ENCODE measurements at places on chromosomes 2 and 18. TPM values are rescaled to one million over a fixed set of nuclear protein-coding genes. Genes with fewer than 3 reads are reported as not detected.
A peak's percentile ranks its signal among the peaks of the same experiment; 100 is the strongest.

SERPINB2 gene
- not detected for total RNA-seq

CDK15 gene
- total RNA-seq: not detected

IER3IP1 gene
- 14.2 TPM for total RNA-seq

SLC4A5 gene
- total RNA-seq: 3.0 TPM

INHBB gene
- 0.14 TPM for total RNA-seq

NR4A2 gene
- 7.8 TPM for total RNA-seq

COL6A3 gene
- total RNA-seq: 4.5 TPM

TMEM182 gene
- 7.9 TPM for total RNA-seq

FAM124B gene
- total RNA-seq: not detected

- H3K36me3 ChIP-seq: no peaks in the 10 kb centered on the region
- no peaks in the 10 kb centered on the region for H3K4me1 ChIP-seq
- H3K27ac ChIP-seq: no peak overlapping the region
- no peak overlapping the region for H3K4me3 ChIP-seq
- H3K27me3 ChIP-seq: no peaks in the 10 kb centered on the region
- DNase-seq: no peak
Observed at GRCh38 chr2:239629926-239630617, 229.3 kb upstream of the HDAC4 start.

DNA sequence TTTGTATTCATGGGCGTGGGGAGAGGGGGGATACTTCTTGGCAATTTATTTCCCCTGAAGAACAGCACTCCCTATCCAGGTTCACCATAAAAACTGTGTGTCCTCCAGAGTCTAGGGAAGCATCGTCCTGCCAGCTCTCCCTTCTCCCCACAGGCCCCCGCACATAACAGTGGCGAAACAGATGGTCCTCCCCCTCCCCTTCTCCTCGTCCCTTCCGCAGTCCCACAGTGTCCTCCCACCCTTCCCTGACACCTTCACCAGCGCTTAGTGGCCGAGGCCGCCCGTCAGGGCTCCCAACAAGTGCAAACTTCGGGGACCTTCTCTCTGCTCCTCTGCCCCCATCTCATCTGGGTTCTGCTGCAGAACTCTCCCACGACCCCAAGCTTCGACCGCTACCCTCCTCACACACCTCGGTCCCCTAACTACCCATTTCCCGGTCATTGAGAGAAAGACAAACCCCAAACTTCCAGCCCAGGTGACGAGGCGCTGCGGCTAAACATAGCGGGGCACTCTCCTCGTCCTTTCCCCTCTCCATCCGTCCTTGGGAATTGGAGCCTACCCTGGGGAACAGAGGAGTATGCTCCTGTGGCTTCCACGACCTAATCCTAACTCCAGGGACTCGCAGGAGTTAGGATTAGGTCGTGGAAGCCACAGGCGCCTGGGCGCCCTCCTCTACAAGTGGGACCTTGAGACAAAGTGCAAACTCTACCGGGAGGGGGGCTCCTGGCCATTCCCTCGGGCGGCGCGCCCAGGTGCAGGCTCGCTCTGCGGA lies 971 bp downstream of the ZNF385B start:
- DNase-seq: no peak
- no peaks in the 10 kb centered on the region for H3K36me3 ChIP-seq
- H3K27me3 ChIP-seq: peaks cover 88% of the 10 kb centered on the region
- H3K4me1 ChIP-seq: peaks cover 9% of the 10 kb centered on the region
- H3K4me3 ChIP-seq: peak overlapping the region; percentile 76
- no peak overlapping the region for H3K27ac ChIP-seq

DNA sequence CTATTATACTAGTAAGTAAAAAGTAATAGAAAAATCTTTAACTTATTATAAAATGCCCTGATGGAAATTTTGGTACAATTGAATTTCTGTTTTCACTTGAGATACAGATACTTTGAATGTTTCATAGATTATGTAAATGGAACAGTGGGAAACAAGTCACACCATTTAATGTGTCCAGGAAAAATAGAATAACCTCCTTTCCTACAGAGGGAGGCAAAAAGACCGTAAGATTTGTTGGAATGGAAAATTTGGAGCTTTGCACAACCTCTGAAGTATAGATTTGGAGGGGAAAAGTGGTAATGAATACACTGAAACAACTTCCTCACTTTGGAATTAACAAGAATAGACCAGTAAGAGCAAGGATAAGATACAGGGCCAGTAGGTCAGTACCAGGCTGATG lies 149.2 kb upstream of the L3MBTL4 start:
- peaks cover 16% of the 10 kb centered on the region for H3K4me1 ChIP-seq
- H3K27ac ChIP-seq: no peak overlapping the region
- DNase-seq: no peak
- H3K27me3 ChIP-seq: no peaks in the 10 kb centered on the region

DNA sequence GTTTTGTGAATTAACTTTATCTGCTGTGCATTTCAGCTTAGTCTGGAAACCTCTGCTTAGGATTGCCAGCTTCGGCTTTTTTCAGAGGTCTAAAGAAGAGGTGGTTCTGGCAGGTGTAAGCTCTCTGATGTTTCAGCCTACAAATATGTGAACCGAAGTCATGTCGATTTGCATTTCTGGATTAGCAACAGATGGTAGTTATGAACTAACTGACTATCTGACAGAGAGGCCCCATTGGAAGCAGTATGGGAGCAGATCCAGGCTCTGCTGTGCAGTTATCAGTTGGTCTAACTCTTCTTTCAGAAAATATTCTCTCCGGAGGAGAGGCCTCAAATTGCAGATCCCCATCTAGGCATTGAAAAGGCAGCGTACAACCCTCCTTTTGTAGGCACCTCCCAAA lies 32.7 kb upstream of the SPRED2 start:
- H3K36me3 ChIP-seq: no peaks in the 10 kb centered on the region
- peaks cover 16% of the 10 kb centered on the region for H3K4me1 ChIP-seq
- DNase-seq: no peak

DNA sequence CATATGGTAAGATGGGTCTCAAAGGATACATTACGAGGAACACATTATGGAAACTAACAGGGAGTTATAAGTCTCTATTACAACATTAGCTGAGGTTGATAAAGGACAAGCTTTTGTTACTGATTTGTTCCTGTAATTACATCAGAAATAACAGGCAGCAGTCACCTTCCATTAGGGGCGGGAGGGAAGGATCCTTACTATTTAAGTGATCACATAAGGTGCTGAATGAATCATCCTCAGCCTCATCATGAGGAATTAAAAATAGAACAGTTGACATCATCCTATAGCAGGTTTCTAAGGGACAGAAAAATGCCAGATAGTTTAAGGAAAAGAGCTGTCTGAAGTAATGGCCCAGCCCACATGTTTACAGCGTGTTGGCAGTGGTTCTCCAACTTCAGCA lies 86.9 kb upstream of the MGAT5 start:
- peaks cover 16% of the 10 kb centered on the region for H3K4me1 ChIP-seq
- DNase-seq: no peak
- no peaks in the 10 kb centered on the region for H3K27me3 ChIP-seq
- no peaks in the 10 kb centered on the region for H3K36me3 ChIP-seq
- H3K4me3 ChIP-seq: no peak overlapping the region

GRCh38 chr2:222835143-222835822 lies 25.6 kb upstream of the ACSL3 start:
- H3K27me3 ChIP-seq: no peaks in the 10 kb centered on the region
- H3K4me3 ChIP-seq: no peak overlapping the region
- no peak overlapping the region for H3K27ac ChIP-seq
- no peaks in the 10 kb centered on the region for H3K4me1 ChIP-seq
- no peaks in the 10 kb centered on the region for H3K36me3 ChIP-seq

DNA sequence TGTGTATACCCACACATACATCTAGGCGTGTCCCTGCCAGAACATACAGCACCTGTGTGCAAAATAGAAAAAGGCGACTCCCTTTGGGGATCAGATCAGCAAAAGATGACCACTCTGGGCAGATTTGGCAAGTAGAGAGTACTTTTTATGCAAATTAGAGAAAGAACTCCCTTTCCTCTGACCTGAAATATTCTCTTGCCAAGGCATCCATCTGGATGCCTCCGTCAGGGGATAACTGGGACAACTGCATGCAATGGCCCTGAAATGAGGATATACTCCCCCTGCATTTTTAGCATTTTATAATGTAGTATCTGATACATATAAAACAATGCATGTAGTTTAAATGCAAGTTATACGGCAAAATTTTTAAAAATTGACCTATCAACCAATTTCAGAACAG lies 247.7 kb downstream of the ICOS start:
- no peak overlapping the region for H3K27ac ChIP-seq
- no peaks in the 10 kb centered on the region for H3K27me3 ChIP-seq
- DNase-seq: no peak
- peaks cover 5% of the 10 kb centered on the region for H3K4me1 ChIP-seq
- no peaks in the 10 kb centered on the region for H3K36me3 ChIP-seq

GRCh38 chr18:48932822-48933510 lies 17.8 kb downstream of the SMAD7 start:
- H3K4me3 ChIP-seq: no peak overlapping the region
- no peaks in the 10 kb centered on the region for H3K27me3 ChIP-seq
- H3K4me1 ChIP-seq: peaks cover 82% of the 10 kb centered on the region
- no peaks in the 10 kb centered on the region for H3K36me3 ChIP-seq
- DNase-seq: no peak
- H3K27ac ChIP-seq: no peak overlapping the region

DNA sequence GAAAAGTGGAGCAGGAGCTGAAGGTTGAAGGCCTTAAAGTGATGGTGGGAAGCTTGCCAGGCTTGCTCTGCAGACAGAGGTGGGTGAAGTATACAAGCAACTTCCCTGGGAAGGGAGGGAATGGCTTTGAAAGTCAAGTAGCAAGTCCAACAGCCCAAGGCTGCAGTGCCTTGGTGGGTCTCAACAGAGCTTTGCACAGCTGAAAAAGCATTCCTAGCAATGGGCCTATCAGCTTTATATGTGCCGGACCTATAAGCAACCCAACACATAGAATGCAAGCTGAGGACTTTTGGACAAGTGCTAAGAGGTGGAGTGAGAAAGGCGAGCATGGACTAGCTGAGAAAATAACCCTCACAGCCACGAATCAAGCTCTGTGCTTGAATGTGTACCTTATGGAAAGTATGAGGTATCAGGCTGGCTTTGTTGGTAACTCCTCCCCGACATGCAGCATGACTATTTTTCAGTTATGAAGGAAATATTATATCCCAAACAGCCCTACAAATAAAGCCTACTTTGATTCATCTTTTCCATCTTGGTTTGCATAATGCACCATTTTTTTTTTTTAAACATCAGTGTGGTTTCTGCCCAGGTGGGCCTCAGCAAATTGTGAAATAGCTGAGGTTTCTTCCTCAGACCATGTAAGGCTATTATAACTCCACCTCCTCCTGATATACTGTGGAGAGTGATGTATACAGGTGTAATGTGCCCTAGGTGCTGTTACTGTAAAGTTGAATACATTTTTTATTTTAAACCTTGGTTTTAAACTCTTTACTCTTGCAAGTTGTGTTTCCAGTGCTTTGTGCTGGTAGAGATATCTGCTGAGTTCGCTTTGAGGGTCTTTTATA lies 241.4 kb upstream of the CXCR4 start:
- no peaks in the 10 kb centered on the region for H3K27me3 ChIP-seq
- peaks cover 12% of the 10 kb centered on the region for H3K4me1 ChIP-seq
- no peak overlapping the region for H3K4me3 ChIP-seq
- no peaks in the 10 kb centered on the region for H3K36me3 ChIP-seq
- no peak for DNase-seq

DNA sequence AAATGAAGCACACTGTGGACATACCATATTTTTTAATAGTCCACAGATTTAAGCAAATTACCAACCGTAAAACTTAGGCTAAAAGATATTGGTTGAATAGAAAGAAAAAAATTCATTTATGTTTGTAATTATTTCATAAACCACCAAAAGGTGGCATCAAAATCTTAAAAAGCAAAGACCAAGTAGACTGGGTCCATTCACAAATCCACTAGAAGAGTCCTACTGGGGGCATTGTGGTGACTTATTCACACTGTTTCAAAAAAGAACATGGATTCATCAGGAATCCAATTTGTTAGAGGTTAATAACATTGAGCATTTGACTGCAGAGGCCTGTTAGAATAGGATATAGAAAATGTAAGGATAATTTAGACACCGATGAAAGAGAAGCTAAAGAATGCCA lies 194.9 kb upstream of the KYNU start:
- H3K4me1 ChIP-seq: no peaks in the 10 kb centered on the region
- H3K27me3 ChIP-seq: no peaks in the 10 kb centered on the region
- H3K27ac ChIP-seq: no peak overlapping the region
- DNase-seq: no peak
- no peaks in the 10 kb centered on the region for H3K36me3 ChIP-seq
- no peak overlapping the region for H3K4me3 ChIP-seq

GRCh38 chr18:7094427-7094826 lies 23.2 kb downstream of the LAMA1 start:
- no peak for DNase-seq
- no peaks in the 10 kb centered on the region for H3K27me3 ChIP-seq
- H3K36me3 ChIP-seq: peaks cover 18% of the 10 kb centered on the region
- H3K27ac ChIP-seq: no peak overlapping the region
- H3K4me1 ChIP-seq: peaks cover 57% of the 10 kb centered on the region

- no peaks in the 10 kb centered on the region for H3K4me1 ChIP-seq
- H3K27me3 ChIP-seq: no peaks in the 10 kb centered on the region
- H3K4me3 ChIP-seq: no peak overlapping the region
Observed at GRCh38 chr18:35076135-35076924, 35.1 kb downstream of the MAPRE2 start.

DNA sequence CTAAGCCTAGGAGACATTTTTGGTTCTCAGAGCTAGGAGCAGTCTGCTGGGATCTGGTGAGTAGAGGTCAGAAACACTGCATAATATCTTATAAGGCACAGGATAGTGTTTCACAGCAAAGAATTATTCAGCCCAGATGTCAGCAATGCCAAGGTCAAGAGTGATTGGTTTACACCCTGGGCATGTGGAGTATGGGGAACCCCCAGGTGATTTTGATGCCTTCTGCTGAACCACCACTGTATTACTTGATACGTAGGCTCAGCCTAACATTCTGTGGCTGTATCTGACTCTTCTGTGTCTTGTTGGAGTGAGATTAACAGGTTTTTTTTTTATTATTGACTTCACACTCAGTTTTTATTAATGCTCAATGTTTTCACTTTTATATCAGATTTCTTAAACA lies 6.0 kb downstream of the DDX18 start:
- no peak overlapping the region for H3K4me3 ChIP-seq
- peaks cover 9% of the 10 kb centered on the region for H3K4me1 ChIP-seq
- no peak for DNase-seq
- H3K27me3 ChIP-seq: no peaks in the 10 kb centered on the region

- H3K27ac ChIP-seq: no peak overlapping the region
- DNase-seq: no peak
- peaks cover 32% of the 10 kb centered on the region for H3K4me1 ChIP-seq
- no peaks in the 10 kb centered on the region for H3K36me3 ChIP-seq
- no peak overlapping the region for H3K4me3 ChIP-seq
- H3K27me3 ChIP-seq: no peaks in the 10 kb centered on the region
Observed at GRCh38 chr2:23656597-23656973, 270.3 kb downstream of the ATAD2B start.

- H3K4me3 ChIP-seq: no peak overlapping the region
- H3K27me3 ChIP-seq: no peaks in the 10 kb centered on the region
- no peak overlapping the region for H3K27ac ChIP-seq
- peaks cover 7% of the 10 kb centered on the region for H3K4me1 ChIP-seq
- H3K36me3 ChIP-seq: no peaks in the 10 kb centered on the region
- no peak for DNase-seq
Observed at GRCh38 chr2:39499336-39499735, 62.3 kb upstream of the MAP4K3 start.

DNA sequence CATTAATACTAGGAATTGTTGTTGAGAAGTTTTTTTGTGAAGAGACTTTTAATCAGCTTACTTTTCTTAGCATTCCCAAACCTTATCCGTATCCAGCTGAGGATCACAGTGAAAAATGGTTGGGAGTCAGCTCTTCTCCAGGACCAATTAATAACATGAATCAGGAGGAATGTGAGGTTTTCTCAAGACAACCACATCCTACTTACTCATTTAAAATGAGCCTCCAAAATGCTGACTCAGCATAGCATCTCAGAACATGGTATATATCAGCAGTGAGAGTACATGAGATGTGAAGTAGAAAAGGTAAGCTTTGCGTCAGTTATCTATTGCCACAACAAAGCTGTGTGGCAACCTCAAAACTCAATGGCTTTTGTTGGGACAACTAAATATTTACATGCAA lies 140.3 kb downstream of the NRP2 start:
- no peak for DNase-seq
- no peaks in the 10 kb centered on the region for H3K36me3 ChIP-seq
- H3K4me1 ChIP-seq: peaks cover 12% of the 10 kb centered on the region
